Calu3 (cell line): ENCODE measurements at places on chromosomes 5 and 9. TPM values are rescaled to one million over a fixed set of nuclear protein-coding genes. Genes with fewer than 3 reads are reported as not detected.

C5orf46 gene
- 0.97 TPM in 1 of 2 replicates, not detected in the other for total RNA-seq

GRCh38 chr5:33611877-33612276 is 171.1 kb downstream of the TARS1 start:
- DNase-seq = no peak

MLANA gene
- not detected in 2 replicates for total RNA-seq

DNA sequence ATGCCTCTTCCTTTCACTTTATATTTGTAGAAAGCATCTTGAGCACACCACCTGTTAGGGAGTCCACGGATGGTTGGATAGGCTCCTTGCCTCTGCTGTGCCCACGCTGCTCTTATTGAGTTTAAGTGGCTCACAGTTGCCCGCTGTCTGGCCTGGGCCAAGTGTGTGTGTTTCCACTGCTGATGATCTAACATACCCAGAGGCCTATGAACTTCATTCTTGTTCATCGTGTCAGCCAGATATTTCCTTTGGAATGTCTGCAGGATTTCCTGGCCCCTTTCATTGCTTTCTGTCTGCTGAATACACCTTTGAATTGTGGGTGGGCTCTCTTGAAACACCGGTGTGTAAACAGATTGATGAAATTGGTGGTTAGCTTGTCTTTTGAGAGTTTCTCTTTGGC is 46.6 kb downstream of the MVB12B start:
- DNase-seq = no peak

- DNase-seq = no peak
These were observed 32.5 kb upstream of the ABLIM3 start for GRCh38 chr5:149108651-149109280.

CCDC180 gene
- 3.0 and 6.3 TPM in 2 replicates for total RNA-seq

- DNase-seq = no peak
These were observed 17.1 kb downstream of the SMARCA2 start for GRCh38 chr9:2032234-2032633.

- DNase-seq = no peak
These were observed 7.9 kb downstream of the MTRR start for GRCh38 chr5:7876867-7877266.

DNA sequence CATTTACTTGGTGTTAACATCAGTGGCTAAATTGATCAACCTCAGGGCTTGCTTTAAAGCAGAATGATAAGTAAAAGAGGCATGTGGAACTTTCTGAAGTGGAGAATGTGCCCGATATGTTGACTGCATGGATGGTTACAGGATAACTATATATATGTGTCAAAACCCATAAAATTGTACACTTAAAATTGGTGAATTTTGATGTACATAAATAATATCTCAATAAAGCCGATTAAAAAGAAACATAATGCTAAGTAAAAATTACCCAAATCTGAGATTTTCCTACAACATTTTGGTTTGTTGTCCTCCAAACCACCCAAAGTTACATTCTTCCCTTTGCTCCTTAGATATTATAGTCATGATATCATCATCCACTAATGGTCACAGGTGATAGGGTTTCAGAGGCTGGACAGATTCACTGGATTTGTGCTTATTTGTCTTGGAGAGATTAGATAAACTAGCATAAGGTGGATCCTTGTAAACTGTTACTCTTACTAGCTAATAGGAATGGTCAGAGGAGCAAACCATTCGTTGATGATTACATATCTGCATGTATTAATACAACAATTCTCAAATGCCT is 119.7 kb upstream of the RPS23 start:
- no peak for DNase-seq

DNA sequence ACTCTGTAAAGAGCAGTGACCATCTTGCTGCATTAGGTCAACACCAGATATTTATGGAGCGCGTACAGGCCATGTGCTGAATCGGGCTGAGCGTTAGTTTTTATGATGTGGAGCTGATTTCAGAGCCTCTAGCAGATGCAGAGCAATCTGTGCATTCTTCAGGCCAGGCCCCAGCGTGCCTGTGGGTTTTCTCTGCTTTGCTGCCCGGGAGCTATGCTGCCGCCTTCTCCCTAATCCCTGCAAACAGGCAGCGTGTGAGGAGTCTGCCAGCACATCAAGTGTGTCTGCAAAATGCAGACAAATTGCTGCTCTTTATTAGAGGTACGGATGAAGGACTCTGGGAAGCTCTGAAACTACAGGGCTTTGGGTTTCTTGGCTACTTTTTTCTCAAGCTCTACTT is 170.0 kb downstream of the NTRK2 start:
- no peak for DNase-seq

DNA sequence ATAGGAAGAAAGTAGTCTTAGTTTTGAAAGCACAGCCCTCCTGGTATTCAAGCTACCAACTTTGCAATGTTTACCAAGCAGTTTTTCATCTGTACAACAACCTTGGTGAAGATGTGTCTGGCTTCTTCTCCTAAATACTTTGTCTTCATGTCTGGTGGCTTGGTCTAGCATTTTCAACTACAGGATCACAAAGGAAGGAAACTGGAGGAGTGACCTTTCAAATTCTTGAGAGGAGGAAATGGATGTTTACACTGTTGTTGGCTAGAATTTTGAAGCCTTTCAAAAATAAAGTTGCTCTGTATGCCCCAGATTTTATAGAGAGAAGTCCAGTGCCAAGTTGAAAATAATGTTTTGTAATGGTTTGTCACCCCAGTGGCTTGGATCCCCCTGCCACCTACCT is 16.3 kb downstream of the PAM start:
- DNase-seq = no peak

LHFPL2 gene
- 30.9 and 43.6 TPM in 2 replicates for total RNA-seq

ANKRD34B gene
- total RNA-seq = 0.29 and 0.40 TPM in 2 replicates

DNA sequence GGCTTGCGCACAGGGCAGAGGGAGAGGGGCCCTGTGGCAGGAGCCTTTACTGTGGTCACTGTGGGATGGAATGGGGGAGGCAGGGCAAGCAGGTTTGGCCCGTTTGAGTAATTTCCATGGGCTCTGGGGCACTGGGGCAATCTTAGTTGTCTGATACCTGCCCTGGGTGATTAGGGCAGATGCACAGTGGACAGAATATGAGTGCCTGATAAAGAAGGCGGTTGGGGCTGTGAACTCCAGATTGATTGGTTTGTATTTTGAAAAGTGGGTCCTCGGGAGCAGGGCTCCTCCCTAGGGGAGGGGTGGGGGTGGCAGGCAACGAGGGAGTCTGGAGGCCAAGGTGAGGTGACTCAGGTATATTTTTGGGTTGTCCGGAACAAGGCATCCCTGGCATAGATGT is 247.5 kb downstream of the NSG2 start:
- DNase-seq = no peak

- peak; percentile 66 for DNase-seq
These were observed at the start of gene GOLM1 for GRCh38 chr9:86098824-86099700. TSS of gene GOLM1 (minus strand) at chr9:86099558. CDS start at chr9:86079320, 20,238 bp downstream.

IL3 gene
- total RNA-seq = not detected in 2 replicates

DNA sequence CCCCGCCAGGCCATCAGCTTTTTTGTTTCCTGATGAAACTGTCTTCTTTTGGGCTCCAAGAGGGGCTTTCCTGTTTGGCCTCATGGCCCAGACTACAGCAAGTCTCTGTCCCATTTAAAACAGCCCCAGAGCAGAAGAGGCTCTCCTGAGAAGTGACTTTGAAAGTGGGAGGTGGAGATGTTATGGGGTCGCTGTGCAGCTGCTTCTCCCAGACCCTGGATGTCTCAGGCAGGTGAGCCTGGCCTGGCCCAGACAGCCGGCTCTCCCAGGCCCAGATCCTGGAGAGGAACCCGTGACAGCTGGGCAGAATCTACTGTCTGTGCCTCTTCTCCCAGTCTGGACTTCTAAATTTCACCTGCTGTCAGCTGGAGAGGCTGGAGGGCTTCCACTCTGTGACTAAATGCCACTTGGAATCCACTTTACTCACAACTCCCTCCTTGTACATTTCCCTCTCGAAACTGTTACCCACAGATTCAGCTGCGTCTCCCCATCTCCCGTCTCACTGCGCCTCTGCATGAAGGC is 20.6 kb downstream of the FAM78A start:
- no peak for DNase-seq

GLRA1 gene
- not detected in 2 replicates for total RNA-seq

DNA sequence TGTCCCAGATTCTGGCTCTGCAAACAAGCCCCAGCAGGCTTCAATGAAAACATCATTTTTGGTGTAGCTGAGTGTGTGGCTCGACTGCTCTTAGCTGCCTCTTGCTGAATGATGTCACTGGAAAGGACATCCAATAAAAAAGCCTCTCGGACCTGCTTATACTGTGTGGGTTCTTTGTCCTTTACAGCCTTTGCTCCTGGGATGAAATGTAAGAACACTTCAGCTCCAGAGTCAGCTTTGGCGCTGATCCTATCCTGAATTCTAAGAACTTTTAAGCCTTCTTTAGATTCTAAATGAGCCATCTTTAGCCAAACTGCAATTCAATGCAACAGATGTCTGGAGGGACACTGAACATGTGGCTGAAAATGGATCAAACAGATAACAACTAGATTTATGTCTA is 404.6 kb upstream of the C9orf72 start:
- no peak for DNase-seq

- no peak for DNase-seq
These were observed 64.0 kb downstream of the DOCK8 start for GRCh38 chr9:278651-279050.

LCNL1 gene
- 0.22 TPM in 1 of 2 replicates, not detected in the other for total RNA-seq

DNA sequence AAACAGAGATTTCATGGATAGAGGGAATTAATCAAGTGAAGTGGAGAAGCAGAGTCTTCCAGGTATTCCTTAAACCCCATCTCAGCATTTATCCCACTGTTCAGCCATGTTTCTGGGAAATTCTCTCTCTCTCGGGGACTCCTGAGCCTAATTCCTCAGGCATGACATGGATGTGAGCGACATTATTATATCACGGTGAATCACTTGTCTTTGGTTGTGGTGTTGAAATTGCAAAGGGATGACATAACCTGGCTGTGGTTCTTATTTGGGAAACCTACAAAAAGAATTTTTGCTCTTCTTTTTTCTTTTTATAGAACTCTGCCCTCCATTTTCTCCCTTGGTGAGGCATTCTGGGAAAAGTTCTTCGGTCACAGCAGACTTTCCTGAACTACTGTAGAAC is 457.9 kb upstream of the PTGER4 start:
- no peak for DNase-seq

GRCh38 chr5:178625679-178626483 is 969 bp downstream of the CLK4 start:
- no peak for DNase-seq

ORM2 gene
- total RNA-seq = not detected in 2 replicates

DNA sequence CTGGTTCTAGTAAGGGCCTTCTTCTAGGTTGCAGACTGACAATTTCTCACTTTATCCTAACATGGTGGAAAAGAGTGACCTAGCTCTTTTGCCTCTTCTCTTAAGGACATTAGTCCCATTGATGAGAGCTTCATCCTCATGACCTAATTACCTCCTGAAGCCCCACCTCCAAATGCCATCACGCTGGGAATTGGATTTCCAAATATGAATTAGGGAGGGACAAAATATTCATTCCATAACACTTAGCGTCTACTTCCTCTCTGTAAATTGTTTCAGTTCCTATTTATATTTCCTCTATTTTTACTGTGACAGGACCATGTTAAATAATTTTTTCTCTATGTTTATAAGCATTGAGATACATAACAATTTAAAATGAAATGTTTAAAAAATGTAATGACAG is 408.8 kb downstream of the CDH10 start:
- DNase-seq = no peak

- DNase-seq = no peak
These were observed 5.4 kb downstream of the MRPL36 start for GRCh38 chr5:1793966-1794900.

DNA sequence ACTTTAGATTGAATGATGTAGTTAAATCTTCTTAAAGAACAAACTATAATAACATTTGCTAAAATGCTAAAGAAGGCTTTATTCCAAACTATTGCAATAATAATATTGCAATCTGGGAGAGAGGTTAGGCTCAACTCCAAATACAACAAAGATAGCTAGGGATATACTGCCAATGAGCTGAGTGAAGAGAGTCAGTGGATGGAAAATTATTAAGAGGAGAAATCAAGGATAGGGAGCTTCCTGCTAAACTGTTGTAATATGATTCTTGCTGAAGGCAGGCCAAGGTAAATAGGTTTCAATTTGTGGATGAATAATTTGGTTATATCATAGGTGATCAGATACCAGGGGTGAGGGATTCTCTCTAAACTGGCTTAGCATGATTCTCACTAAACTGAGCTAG is 1651.5 kb downstream of the EFNA5 start:
- DNase-seq = no peak

OMD gene
- 0.14 TPM in 1 of 2 replicates, not detected in the other for total RNA-seq

ACTBL2 gene
- total RNA-seq = 0.42 and 0.45 TPM in 2 replicates

LMX1B gene
- not detected in 2 replicates for total RNA-seq

GRCh38 chr5:76689321-76690036 is 26.4 kb upstream of the F2R start:
- DNase-seq = no peak

DNA sequence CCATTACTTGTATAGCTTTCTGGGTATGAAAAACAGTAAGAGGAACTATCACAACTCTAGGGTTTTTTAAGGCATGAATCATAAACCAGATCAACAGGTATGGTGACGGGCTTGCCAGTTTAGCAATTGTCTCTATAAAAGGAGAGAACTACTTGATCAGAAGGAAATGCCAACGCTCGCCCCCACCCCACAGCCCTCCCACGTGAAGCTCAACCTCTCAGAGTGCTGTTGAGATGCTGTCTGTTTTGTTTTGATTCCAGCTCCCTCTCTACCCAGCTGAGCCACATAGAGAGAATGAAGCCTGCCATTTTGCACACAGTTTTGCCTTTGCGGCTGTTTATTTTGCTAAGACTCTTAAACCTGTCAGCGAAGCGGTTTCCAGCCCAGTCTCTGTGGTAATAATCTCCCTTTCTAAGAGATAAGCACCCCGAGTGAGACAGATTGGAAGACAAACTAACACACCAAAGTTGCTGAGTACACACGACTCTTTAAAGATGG is 257.9 kb upstream of the ANKRD55 start:
- DNase-seq = peak; percentile 88

C9 gene
- not detected in 2 replicates for total RNA-seq

DNA sequence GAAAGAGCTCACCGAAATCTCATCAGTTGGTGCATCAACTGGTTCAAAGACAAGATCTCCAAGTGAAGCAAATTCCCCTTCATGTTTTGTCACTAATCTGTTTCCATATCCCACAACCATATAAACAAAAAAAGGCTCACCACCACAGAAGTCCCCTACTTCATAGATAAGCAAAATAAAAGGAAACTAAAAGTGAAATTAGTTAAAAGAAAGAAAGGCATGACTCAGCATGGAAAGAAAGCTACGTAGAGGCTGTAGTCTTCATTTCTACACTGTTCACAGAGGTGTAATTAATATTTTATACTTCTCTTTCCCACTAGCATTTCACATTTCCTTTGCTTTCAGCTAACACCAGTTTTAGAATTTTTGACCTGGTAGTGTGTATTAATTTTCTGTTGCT is 208.0 kb downstream of the CYLC2 start:
- no peak for DNase-seq

GRCh38 chr5:149150457-149150856 is 9.2 kb downstream of the ABLIM3 start:
- DNase-seq = no peak

DNA sequence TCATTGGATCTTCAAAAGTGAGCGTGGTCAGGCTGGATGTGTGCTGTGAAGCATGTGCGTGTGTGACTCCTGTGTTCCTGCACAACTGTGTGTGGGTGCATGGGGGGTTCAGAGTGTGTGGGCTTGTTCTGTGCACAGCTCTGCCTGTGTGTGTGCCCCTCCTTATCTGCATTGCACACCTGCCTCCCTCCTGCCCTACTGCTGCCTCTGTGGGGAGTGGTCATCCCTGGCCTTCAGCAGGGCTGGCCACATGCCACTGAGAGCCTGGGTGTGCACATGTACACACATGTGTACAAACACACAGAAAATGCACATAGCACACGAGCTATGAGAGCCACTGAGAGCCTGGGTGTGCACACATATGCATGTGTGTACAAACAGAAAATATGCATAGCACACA is 92.1 kb downstream of the CACNA1B start:
- DNase-seq = no peak
